ENCODE measurements at places on chromosomes 6 and 20.

DNA sequence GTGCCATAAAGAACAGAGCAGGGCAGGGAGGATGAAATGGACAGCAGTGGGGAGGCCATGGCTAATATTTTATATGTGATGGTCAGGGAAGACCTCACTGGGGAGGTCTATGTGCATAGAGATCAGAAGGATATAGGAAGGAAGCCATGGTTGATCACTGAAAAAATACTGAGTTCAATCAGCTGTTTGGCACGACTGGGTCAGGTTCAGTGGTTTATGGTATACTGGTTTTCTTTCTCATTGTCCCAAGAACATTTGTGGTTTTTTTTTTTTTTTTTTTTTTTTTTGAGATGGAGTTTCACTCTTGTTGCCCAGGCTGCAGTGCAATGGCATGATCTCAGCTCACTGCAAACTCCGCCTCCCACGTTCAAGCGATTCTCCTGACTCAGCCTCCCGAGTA is 78.3 kb upstream of the TIAM2 start:
- no peak for DNase-seq

GRCh38 chr6:37407948-37408347 is 25.1 kb upstream of the CMTR1 start:
- DNase-seq: no peak

GRCh38 chr6:21603082-21603952 is 9.8 kb downstream of the SOX4 start:
- no peak for DNase-seq

DNA sequence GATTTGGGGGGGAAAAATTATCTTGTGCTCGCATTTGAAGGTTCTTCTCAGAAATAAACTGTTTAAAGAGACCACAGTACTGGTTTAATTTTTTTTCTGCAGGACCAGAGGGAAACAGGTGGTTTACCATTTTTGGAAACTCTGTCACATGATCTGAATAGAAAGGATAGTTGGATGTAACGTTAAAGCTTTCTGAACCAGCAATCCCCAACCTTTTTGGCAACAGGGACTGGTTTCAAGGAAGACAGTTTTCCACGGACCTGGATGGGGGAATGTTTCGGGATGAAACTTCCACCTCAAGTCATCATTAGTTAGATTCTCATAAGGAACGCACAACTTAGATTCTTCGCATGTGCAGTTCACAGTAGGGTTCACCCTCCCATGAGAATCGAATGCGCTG is 50.4 kb downstream of the MCM8 start:
- DNase-seq: peak; percentile 40

- DNase-seq: no peak
Measured at GRCh38 chr20:51610761-51611624, 68.5 kb upstream of the NFATC2 start.

DNA sequence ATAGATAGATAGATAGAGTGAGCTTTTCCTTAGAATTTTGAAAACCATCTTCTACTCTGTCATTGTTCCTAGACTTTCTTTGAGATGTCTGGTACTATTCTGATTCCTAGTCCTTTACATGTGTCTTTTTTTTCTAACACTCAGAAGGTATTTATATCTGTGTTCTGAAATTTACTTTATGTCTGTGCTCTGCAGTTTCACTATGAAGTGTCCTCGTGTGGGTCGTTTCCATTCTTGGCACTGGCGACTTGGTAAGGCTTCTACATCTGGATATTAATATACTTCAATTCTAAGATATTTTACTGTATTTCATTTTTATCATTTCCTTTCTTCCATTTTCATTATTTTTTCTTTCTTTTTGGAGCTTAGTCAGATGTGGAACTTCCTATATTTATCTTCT is 87.0 kb downstream of the FHL5 start:
- DNase-seq: no peak

DNA sequence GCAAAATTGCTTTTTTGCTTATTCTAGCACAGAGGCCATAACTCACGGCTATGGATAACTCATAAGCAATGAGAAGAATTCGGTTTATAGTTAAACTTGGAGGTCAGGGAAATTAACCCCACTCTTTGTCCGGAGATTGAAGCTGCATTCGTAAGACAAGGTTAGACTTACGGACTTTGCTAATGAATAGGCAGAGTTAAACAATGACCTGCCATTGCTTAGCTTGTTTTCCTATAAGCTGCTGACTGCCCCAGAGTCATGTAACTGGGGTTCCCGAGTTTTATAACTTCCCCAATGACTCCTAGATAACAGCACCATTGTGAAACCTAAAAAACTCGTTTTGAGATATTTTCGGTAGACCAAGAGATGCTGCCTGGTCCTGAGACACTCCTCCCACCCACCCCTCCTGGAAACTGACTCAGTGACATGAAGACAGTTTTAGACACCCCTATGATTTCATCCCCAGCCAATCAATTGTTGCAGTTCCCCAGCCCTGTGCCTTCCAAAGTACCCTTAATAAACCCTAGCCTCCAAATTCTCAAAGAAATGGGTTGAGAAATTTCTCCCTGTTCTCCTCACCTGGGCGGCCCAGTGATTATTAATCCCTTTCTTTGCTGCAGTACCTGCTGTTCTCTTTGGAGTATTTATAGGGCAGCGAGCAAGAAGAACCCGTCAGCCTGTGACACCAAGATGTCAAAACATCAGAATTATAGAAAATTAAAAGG is 33.1 kb upstream of the MCUR1 start:
- DNase-seq: no peak

DNA sequence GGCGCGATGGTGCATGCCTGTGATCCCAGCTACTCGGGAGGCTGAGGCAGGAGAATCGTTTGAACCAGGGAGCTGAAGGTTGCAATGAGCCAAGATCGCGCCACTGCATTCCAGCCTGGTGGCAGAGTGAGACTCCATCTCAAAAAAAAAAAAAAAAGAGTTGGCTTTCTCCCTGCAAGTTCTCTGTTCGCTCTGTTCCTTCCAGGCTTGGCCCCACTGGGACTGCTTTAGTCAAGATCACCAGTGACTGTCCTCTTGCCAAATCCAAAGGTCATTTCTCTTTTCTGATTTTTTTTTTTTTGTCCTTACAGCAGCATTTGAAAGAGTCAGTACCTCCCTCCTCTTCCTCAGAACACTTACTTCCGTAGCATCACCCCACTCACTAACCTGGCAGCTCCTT is 10.8 kb upstream of the GNRH2 start:
- DNase-seq: no peak

GRCh38 chr6:138509371-138509770 is 10.1 kb upstream of the NHSL1 start:
- DNase-seq: peak; percentile 7

GRCh38 chr20:41006126-41006935 is 22.3 kb upstream of the TOP1 start:
- no peak for DNase-seq

DNA sequence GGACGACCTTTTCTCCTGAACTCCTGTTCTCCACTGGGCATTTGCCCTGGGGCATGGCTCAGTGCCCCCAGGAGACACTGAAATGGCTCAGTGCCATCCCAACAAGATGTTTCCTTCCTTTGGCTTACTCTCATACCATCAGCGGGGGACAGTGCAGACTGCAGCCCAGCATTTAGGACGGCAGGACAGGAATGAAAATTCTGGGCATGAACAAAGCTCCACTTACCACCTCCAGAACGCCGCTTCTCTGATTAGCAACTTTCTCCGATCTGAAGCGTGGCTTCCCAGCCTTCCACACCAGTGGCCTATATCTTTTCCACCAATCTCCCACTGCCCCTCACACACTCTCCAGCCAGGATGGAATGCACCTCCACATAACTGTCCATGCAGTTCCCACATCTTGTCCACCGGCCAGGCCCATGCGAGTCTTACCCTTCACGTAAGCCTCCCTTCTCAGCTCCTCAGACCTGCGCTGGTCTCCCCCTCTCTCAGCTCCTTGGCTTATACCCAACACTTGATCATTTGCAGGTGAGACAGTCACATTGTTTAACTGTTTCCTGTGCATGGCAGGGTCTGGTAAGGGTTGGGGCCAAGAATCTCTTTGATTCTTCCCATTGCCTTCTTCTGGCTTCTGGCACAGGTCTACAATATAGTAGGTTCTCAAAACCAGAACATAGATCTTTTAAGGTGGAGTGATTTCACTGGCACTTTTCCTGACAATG is 114.5 kb downstream of the FYN start:
- DNase-seq: peak; percentile 78

- DNase-seq: no peak
Measured at GRCh38 chr6:13248053-13248452, 80.3 kb downstream of the TBC1D7 start.

GRCh38 chr20:460707-461106 is 1.6 kb downstream of the TBC1D20 start:
- no peak for DNase-seq

GRCh38 chr20:25239387-25240370 is 8.2 kb upstream of the PYGB start:
- DNase-seq: no peak

DNA sequence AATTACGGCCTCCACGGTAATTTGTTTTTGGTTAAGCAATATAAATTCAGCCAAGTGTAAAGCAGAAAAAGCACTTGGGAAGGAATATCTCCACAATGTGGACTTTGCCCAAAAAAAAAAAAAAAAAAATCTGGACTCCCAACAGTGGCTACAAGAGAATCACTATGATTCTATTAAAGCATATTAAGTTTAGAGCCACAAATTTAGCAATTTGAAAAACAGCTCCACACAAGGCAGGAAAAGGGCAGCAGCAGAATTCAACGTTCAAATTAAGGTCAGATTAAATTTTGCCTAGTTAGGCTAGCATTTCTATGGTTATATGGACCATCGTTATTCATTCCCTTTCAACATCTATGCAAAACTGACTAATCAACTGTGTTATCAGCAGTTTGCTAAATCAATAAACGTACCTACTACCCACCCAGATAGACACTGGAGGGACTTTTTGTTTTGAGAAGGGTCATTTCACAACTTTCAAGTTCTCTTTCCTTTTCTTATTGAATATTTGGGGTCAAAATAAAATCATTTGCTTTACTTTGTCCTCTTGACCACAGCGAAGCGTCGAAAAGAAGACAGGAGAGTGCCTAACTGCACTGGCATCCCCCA is 1.0 kb downstream of the MCM9 start:
- no peak for DNase-seq

- no peak for DNase-seq
Measured at GRCh38 chr20:20277894-20278335, 90.0 kb upstream of the INSM1 start.

GRCh38 chr20:14193443-14193842 is 144.0 kb downstream of the FLRT3 start:
- DNase-seq: no peak

GRCh38 chr20:46438156-46438750 is 31.8 kb upstream of the ELMO2 start:
- DNase-seq: peak; percentile 36

DNA sequence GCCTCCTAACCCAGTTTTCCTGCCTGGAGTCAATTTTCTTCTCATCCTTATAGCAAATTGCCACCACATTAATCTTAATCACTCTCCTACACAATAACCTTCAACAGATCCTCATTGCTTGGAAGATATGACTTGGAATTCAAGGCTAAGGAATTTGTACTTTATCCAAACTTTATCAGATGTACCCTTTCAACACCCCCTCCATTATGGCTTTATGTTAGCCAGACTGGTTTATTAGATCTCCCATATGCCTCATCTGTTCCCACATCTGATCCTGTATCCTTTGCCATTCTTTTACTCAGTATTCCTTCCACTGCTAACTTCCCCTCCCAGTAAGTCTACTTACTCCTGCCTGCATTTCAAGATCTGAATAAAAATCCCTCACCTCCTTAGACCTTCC is 4.0 kb upstream of the FRK start:
- no peak for DNase-seq

DNA sequence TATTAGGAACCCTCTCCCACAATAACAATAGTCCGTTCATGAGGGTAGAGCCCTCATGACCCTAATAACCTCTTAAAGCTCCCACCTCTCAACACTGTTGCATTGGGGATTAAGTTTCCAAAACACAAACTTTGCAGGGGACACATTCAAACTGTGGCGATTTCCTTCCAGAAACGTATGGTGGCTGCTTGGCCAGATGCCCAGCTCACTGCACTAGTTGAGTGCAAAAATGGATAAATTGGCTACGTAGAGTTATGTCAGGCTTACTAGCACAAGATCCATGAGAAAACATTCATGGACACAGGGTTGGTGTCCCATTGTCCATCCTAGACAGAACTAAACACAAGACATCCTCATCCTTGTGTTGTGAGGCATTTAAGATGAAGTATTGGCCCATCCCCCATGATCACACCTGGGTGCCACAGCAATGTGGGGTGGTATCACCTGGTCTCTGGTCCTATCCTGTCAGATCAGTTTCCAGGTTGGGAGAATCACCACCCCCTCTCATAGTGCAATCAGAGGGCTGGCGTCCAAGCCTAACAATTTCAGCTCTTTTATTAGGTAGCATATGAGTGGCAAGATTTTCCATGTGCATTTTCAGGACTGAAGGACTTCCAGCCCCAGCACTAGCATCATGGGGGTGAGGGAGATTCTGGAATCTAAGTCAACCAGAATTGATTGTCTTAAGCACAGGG is 63.4 kb upstream of the ELOVL5 start:
- no peak for DNase-seq

- no peak for DNase-seq
Measured at GRCh38 chr6:110355022-110355421, 3.1 kb downstream of the METTL24 start.

DNA sequence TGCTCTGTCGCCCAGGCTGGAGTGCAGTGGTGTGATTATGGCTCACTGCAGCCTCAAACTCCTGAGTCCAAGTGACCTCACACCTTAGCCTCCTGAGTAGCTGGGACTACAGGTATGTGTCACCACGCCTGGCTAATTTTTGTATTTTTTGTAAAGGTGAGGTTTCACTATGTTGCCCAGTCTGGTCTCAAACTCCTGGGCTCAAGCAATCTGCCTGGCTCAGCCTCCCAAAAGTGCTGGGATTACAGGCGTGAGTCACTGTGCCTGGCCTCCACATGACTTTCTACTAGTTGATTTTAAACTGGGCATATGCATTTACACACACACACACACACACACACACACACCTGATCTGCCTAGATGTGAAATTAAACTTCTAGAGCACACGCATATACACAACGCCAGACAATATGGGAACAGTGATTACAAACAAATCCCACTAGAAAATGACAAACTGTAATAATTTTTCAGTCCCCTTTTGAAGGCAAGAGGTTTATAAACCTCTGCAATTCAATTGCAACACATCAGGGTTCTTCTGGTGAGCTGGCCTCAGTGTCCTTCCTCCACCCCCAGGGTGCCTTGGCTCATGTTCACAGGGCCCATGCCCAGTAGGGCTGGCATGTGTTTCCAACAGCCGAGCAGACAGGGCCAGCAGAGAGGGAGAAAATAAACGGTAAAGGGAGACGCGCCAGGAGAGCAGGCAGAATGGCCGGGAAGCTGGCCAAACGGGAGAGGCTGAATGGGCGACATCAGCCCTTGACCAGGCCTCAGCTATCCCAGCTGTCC is 31.2 kb downstream of the PARD6B start:
- DNase-seq: no peak

GRCh38 chr6:128806261-128806660 is 76.7 kb upstream of the LAMA2 start:
- no peak for DNase-seq

DNA sequence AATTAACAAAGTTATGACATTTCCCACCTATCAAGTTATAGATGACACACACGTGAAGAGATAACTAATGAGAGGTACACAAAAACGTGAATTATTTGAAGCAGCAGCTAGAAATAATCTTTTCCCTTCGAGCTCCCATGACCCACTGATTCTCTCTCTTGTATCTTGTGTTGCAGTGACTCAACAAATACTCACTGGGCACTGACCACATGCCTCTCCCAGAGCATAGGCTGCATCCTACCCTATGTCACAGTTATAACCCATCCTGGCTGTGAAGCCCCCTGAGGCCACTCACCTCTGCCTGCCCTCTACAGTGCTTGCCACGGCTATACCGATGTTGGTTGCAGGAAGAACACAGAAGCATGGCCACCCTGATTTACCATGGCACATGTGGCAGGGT is 91.8 kb downstream of the INSM1 start:
- no peak for DNase-seq

Data from Jurkat, Clone E6-1 (cell line).